ENCODE measurements at places on chromosomes 3 and 15.

DNA sequence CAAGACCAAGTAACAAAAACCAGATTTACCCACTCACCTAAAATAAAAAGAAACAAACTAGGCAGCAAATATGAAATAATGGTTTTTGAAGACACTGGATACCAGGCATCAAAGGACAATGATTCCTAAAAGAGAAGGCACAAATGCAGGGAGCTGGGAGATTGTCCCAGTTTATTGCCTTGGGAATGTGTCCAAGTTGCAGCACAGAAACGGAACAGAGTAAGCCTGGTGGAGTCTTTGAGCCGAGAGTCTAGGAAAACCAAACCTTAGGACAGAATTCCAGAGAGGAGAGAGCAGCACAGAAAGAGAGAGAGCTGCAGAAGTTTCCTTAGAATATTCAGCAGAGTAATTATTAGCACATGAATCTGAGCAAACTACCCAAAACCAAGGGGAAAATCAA lies 7.8 kb upstream of the ARF4 start:
- H3K27me3 ChIP-seq = no peaks in the 10 kb centered on the region
- no peaks in the 10 kb centered on the region for H3K36me3 ChIP-seq
- no peak overlapping the region for H3K27ac ChIP-seq
- no peak overlapping the region for H3K4me3 ChIP-seq

GRCh38 chr3:119620899-119621298 lies 23.2 kb downstream of the PLA1A start:
- no peak overlapping the region for H3K4me3 ChIP-seq
- H3K36me3 ChIP-seq = no peaks in the 10 kb centered on the region
- no peaks in the 10 kb centered on the region for H3K27me3 ChIP-seq
- H3K27ac ChIP-seq = no peak overlapping the region
- no peak for DNase-seq
- H3K4me1 ChIP-seq = peaks cover 2% of the 10 kb centered on the region

GRCh38 chr3:8442993-8443650 lies 58.5 kb upstream of the LMCD1 start:
- no peak overlapping the region for H3K27ac ChIP-seq
- no peaks in the 10 kb centered on the region for H3K36me3 ChIP-seq
- peaks cover 4% of the 10 kb centered on the region for H3K4me1 ChIP-seq
- H3K4me3 ChIP-seq = no peak overlapping the region
- no peaks in the 10 kb centered on the region for H3K27me3 ChIP-seq
- no peak for DNase-seq

GRCh38 chr15:68500363-68501258 lies 68.6 kb upstream of the ITGA11 start:
- no peaks in the 10 kb centered on the region for H3K27me3 ChIP-seq
- no peak overlapping the region for H3K4me3 ChIP-seq
- H3K36me3 ChIP-seq = no peaks in the 10 kb centered on the region
- no peaks in the 10 kb centered on the region for H3K4me1 ChIP-seq

GRCh38 chr15:40060236-40060961 lies 21.4 kb upstream of the SRP14 start:
- peaks cover 9% of the 10 kb centered on the region for H3K4me1 ChIP-seq
- no peaks in the 10 kb centered on the region for H3K36me3 ChIP-seq
- DNase-seq = no peak
- H3K27me3 ChIP-seq = no peaks in the 10 kb centered on the region

DNA sequence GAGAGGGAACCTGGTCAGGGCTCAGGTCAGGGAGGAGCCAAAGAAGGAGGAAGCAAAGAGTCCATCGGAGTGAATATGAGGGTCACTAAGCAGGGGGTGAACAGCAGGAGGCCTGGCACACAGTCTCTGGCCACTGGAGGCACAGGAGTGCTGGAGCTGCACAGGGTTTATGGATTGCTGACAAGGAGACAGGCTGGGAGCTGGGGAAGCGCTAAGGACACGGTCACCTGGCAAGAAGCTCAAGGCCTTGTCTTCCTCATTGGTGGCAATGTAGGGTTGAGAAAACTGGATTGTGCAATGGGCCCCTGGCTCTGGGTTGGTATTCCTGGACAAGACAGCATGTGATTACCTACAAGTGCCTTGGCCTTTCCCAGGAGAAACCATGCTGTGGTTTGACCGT lies 5.8 kb upstream of the CAMP start:
- H3K27ac ChIP-seq = no peak overlapping the region
- H3K36me3 ChIP-seq = no peaks in the 10 kb centered on the region
- H3K4me1 ChIP-seq = no peaks in the 10 kb centered on the region
- no peak overlapping the region for H3K4me3 ChIP-seq
- no peak for DNase-seq

GRCh38 chr3:112889357-112889756 lies 42.7 kb upstream of the CD200R1L start:
- no peak overlapping the region for H3K27ac ChIP-seq
- H3K27me3 ChIP-seq = no peaks in the 10 kb centered on the region
- no peak for DNase-seq

DNA sequence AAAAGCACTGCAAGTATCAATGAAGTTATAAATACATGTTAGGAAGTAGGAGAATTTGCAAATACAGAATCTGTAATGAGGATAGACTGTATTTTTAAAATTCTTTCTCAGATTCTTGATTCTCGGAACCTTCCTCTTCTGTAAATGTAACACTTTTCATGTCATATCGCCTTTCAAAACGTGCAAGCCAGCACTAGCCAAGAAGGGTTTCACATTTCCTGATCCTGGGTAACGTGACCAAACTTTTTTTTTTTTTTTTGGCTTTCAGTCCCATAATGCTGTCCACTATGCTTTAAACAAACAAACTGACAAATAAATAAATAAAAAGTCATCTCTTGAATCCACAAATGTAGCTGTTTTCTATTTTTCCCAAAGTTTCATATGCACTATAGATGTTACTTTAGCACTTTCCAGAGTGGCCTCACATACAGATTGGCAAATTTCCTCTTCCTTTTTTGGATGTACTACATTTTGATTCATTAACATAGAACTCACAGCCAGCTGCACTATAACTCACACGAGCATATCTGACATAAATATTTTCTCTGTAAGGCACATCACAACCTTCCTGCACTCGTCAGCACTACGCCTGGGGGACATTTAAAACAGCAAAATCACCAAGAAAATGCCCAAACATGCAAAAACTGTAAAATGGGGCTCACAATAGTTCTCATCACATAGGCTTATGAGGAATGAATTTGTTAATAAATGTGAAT lies 208.1 kb downstream of the OSBPL10 start:
- H3K27me3 ChIP-seq = no peaks in the 10 kb centered on the region
- no peaks in the 10 kb centered on the region for H3K4me1 ChIP-seq
- H3K36me3 ChIP-seq = no peaks in the 10 kb centered on the region
- H3K27ac ChIP-seq = no peak overlapping the region
- no peak overlapping the region for H3K4me3 ChIP-seq

DNA sequence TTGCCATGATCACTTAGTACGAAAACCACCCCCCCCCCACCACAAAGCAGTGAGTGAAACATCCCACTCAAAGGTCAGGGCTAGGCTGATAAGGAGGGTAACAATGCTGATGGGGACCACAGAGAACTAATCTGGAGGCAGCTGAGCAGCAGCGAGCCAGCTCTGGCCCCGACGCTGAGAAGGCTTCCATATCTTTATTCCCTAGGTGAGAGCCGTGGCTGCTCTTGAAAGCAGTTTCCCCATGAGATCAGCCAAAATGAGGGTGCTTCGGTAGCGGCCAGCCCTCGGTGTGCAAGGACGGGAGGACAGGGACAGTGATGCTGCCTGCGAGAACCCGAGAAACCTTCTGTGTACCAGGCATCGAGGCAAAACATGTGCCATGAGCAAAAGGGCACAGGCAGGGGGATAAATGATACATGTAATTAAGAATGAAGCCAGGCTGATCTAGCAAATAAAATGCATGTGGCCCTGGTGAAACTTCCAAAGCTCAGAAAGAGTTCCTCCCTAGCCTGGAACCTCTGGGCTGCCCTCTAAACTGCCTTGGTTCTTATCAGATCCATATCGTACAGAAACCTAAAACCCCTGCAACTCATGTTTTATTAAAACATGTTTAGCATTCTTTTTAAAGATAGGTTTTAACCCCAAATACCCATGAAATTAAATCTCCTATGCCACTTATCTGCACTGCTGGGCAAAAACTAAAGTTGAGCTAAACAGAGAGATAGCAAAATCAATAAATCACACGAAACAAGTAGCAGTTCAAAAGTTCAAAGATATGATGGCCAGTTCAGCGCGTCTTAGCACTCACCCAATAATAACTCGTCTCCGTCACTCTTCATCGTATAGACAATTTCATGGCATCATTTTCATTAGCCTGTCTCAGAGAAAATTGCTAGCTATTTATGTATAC lies 337.3 kb downstream of the FOXP1 start:
- H3K27ac ChIP-seq = no peak overlapping the region
- H3K4me1 ChIP-seq = peaks cover 17% of the 10 kb centered on the region
- H3K27me3 ChIP-seq = no peaks in the 10 kb centered on the region
- DNase-seq = no peak
- no peak overlapping the region for H3K4me3 ChIP-seq

GRCh38 chr15:83016906-83017305 lies 5.5 kb upstream of the C15orf40 start:
- H3K27ac ChIP-seq = no peak overlapping the region
- peaks cover 17% of the 10 kb centered on the region for H3K4me1 ChIP-seq
- H3K27me3 ChIP-seq = no peaks in the 10 kb centered on the region
- H3K36me3 ChIP-seq = peaks cover 22% of the 10 kb centered on the region

GRCh38 chr3:33704891-33705290 lies 13.2 kb downstream of the CLASP2 start:
- H3K36me3 ChIP-seq = no peaks in the 10 kb centered on the region
- no peak overlapping the region for H3K4me3 ChIP-seq
- H3K4me1 ChIP-seq = peaks cover 8% of the 10 kb centered on the region
- no peak for DNase-seq

DNA sequence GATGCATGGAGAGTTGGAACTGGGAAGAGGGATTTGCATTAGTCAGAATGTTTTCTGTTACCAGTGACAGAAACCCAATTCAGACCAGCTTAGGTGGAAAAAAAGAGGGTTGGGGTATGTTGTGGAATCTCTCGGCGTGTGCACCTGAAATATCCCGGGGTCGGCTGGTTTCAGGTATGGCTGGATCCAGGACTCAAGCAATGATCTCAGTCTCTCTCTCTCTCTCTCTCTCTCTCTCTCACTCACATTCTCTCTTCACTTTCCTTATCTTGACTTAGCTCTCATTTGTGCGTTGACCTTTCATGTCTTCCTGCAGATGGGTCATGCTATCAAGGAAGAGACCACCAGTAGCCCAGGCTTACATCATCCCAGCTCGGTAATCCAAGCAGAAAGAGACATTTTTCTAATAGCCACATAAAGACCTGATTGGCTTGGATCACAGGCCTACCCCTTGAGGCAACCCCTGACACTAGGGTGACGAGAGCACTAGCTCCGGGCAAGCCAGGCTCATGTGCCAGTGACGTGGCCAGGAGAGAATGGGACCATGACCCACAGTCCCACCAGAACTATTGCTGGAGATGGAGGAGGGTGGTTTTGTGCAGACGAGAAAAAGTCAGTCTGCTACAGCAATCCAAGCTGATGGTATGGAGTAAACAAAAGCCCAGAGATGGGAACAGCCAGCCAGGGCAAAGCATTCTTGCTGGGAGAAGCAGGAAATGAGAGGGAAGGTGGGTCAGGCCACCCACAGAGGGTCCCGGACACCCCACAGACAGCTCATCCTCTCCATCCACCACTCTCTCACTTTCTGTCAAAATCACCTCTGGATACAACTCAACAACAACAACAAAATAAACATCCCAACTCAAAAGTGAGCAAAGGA lies 91.7 kb downstream of the CHSY1 start:
- H3K27ac ChIP-seq = no peak overlapping the region
- no peaks in the 10 kb centered on the region for H3K27me3 ChIP-seq
- H3K4me1 ChIP-seq = no peaks in the 10 kb centered on the region
- H3K4me3 ChIP-seq = no peak overlapping the region
- DNase-seq = no peak

- H3K4me3 ChIP-seq = no peak overlapping the region
- no peak for DNase-seq
Observed at GRCh38 chr3:126537730-126538281, 13.9 kb downstream of the CHST13 start.

DNA sequence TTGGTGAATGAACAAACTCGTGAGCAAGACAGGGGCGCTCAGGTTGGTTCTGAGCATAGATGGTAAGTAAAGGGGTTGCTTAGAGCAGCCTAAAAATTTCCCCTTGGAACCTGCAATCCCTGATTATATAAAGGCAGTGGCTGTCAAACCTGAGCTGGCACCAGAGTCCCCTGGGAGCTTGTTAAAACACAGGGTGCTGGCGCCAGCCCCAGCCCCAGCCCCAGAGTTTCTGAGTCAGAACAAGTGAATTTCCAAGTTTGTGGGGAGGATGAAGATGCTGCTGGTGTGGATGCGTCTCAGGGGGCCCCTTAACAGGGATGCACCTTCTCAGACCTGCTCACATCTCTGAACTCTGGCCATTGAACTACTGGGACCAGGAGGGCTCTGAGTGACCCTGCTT lies 48.2 kb downstream of the FEM1B start:
- H3K27ac ChIP-seq = no peak overlapping the region
- H3K36me3 ChIP-seq = no peaks in the 10 kb centered on the region
- H3K4me1 ChIP-seq = peaks cover 4% of the 10 kb centered on the region
- no peaks in the 10 kb centered on the region for H3K27me3 ChIP-seq
- DNase-seq = no peak
- no peak overlapping the region for H3K4me3 ChIP-seq

DNA sequence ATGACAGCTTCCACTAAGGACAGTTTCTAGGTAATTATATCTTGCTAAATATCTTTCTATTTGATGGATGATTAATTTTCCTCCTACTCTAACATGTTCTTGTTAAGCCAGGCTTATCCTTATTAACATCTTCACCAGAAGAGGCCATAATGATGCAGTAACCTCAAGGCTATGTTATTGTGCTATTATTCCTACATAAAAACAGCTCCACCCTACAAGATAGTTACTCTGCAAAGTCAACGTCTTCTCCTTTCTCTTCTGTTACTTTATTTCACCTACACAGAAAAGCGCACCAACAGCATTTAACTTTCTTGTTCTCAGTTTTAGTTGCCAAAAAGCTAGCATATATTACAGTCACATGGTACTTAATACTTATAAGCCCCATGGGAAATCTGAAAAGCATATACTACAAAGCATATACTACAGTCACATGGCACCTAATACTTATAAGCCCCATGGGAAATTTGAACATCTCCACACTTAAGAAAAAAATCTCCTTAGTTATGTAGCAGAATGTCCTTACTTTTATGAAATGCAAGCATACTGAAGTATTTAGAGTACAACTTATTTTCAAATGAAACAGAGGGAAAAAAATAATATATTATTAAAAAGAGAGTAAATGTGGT lies 13.4 kb downstream of the ADAM10 start:
- no peak for DNase-seq
- no peak overlapping the region for H3K27ac ChIP-seq
- peaks cover 77% of the 10 kb centered on the region for H3K4me1 ChIP-seq
- no peak overlapping the region for H3K4me3 ChIP-seq
- no peaks in the 10 kb centered on the region for H3K27me3 ChIP-seq
- no peaks in the 10 kb centered on the region for H3K36me3 ChIP-seq

- no peaks in the 10 kb centered on the region for H3K4me1 ChIP-seq
- DNase-seq = no peak
- no peaks in the 10 kb centered on the region for H3K27me3 ChIP-seq
- H3K36me3 ChIP-seq = no peaks in the 10 kb centered on the region
- H3K4me3 ChIP-seq = no peak overlapping the region
Observed at GRCh38 chr3:23450806-23451205, 247.7 kb downstream of the UBE2E2 start.

- H3K4me1 ChIP-seq = no peaks in the 10 kb centered on the region
- no peak overlapping the region for H3K27ac ChIP-seq
- H3K27me3 ChIP-seq = peaks cover 3% of the 10 kb centered on the region
- H3K4me3 ChIP-seq = no peak overlapping the region
Observed at GRCh38 chr3:126573492-126574117, 14.9 kb upstream of the C3orf22 start.

All from CD4-positive, alpha-beta memory T cell (primary cell).